Choroid plexus epithelial cell (primary cell): ENCODE measurements at places on chromosomes 3 and 15.

DNA sequence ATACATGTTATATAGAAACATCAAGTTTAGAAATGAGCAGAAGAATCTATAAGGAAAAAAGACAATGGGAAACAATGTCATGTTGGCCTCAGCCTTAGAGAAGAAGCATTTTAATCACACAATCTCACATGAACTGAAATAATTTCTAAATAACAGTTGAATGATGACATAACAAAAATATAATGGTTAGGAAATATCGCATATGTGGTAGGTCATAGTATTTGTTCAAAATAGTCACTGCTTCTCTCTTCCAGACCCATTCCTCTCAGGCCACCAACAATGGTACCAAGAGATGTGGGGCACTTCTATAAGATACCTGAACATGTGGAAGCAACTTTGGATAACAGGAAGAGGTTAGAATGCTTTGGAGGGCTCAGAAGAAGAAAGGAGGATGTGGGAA lies 195.7 kb upstream of the PDZRN3 start:
- DNase-seq = peak; percentile 9

DNA sequence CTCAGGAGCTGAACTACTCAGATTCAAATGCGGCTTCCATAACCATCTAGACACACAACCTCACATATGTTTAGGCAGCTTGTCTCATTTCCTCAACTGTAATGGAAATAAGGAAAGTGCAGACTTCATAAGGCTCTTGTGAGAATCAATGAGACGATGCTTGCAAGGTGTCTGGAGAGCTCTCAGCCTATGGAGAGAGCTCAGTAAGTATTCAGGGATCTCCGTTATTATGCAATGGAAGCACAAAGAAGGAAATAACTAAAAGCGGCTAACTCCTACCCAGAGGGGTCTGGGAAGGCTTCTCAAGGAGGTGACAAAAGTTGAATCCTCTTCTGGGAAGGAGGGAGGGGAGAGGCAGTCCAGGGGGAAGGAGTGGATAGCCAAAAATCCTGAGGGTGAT lies 50.1 kb upstream of the LIPC start:
- no peak for DNase-seq

DNA sequence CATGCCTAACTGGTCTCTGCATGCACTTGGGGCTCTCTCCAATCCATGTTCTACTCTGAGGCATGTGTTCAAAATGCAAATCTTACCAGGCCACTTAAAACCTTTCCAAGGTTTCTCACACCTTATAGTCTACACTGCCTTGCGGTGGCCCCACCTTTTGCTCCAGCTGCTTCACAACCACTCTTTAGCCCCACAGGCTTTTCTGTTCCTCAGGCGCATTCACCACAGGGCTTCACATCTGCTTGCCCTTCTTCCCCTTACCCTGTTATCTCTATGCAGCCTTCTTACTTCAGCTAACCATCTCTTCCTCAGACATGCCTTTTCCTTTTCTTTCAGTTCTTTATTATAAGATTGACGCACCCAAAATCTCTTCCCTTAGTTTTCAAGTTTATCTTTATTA lies 37.8 kb downstream of the MINDY4B start:
- DNase-seq = no peak

DNA sequence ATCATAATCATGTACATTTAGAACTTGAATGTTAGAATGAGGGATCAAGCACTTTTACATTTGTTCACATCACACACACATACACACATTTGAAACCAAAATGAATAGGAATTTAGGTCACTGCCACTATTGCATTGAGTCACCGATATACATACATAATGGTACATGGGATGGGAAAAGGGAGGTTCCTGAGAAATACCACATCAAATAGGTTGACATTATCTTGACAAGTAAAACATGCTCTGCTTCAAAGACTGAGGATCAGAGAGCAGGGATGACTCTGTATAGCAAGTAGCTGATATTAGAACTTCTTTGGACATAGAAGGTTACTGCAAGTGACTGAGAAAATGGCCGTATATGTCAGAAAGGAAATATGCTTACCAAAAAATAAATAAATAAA lies 847.2 kb downstream of the PLOD2 start:
- DNase-seq = no peak

GRCh38 chr15:72249142-72249810 lies 18.3 kb upstream of the PKM start:
- no peak for DNase-seq
